Foreskin fibroblast (primary cell): ENCODE measurements at places on chromosomes 5 and 9.

DNA sequence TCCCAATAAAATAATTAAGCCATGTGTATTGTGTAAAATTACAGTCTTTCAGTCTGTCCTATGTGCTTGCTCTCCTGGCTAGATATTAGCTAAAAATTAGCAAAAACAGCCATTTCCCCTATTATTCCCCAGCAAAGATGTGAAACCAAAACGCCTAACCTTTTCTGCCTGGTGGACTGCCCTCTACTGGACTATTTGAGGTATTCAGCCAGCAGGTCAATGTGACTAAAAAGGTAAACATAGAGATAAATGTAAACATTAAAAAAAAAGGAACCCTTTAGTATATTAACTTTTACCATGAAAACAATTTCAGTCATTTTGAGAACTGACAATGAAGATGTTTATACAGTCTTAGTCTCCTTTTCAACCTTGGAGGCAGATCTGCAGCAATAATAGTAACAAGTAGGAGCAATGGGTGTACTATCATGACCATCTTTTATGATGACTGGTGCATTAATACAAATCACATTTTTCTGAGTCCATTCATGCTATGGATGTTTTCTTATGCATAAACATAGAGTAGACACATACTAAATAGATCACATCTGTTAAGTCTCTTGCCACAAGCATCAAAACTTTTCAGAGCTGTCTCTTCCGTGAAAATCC lies 10.1 kb downstream of the ATG12 start:
- no peak for DNase-seq

GRCh38 chr5:173420108-173420507 lies 91.9 kb upstream of the STC2 start:
- peak; percentile 62 for DNase-seq

DNA sequence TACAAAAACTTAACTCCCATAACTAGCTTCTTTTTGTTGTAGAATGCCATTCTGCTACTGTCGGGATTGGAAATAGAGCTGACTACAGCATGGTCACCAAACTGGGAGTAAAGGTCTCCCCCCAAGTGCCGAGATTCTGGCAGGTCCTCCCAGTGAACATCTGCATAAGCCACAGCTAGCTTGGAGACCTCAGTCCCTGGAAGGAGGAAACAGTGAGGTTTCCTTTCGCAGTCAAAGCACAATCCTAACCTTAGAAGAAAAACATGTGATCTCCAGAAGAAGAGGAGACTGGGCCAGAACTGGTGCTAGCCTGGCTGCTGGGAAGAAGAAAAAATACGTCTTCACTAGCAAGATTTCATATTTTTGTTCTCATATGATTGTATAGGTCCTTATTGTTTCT lies 127.4 kb downstream of the SCAMP1 start:
- no peak for DNase-seq

DNA sequence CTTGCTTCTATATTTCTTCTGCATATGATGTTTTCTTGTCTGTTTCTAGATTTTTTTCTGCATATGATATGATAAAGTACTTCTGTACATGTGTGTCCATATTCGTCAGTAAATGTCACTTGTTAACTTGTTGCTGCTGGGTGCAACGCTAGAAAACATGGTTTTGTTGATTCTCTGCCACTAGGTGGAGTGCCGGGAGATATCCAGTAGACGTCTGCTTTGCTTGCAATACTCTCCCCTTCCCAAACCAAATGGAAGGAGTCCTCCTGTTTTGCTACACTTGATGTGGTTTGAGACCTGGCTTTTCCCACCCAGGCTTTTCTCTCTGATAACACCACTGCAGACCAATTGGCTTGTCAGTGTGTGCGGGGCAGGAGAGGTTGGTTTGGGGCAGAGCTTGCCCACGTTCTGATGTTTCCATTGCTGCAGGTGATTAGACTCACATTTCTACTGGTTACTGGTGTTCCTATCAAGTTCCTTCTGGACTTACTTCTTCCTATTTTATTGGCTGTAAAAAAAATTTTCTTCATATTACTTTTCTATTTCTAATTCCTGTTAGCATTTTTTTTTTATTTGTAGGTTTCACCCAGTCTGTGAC lies 900.0 kb upstream of the CDH10 start:
- DNase-seq, result no peak

DNA sequence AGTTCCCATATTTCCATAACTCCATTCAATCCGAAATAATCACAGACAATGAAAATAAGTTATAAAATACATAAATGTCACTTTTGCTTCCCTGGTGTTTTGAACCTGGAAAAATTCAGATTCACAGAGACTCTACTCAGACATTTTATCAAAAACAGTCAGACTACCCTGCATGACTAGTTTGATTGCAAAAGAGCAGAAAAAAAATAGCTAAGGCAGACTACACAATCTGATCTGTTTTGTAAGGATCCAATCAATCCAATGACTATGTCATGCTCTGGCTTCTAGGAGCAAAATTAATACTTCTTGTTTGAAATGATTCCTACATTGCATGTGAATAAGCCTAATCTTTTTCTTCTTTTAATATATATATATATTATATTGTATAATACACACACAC lies 1262.6 kb downstream of the EFNA5 start:
- no peak for DNase-seq

DNA sequence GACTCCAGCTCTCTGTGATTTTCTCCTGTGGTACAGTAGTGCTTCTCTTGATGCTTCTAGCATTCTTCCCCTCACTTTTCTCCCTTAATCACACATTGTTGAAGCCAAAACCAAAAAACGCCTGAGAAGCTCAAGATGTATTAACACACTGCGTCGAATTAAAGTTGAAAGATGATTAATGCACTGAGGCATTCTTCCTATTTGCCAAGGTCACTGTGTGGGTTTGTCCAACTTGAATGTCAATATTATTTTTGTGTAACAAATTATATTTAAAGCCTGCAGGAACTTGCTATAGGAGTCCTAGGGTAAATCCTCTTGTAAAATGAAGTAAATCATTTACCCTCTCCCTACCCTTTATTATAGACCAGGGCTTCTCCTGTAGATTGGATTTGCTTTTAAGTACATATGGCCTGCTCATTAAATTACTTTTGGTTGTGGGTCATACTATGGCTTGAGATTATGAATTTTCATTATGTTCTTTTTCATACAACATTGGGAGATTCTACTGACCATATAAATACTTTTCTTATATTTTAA lies 68.1 kb downstream of the GDA start:
- no peak for DNase-seq

- peak; percentile 57 for DNase-seq
Measured at GRCh38 chr5:17024686-17025180, 88.6 kb upstream of the MYO10 start.

DNA sequence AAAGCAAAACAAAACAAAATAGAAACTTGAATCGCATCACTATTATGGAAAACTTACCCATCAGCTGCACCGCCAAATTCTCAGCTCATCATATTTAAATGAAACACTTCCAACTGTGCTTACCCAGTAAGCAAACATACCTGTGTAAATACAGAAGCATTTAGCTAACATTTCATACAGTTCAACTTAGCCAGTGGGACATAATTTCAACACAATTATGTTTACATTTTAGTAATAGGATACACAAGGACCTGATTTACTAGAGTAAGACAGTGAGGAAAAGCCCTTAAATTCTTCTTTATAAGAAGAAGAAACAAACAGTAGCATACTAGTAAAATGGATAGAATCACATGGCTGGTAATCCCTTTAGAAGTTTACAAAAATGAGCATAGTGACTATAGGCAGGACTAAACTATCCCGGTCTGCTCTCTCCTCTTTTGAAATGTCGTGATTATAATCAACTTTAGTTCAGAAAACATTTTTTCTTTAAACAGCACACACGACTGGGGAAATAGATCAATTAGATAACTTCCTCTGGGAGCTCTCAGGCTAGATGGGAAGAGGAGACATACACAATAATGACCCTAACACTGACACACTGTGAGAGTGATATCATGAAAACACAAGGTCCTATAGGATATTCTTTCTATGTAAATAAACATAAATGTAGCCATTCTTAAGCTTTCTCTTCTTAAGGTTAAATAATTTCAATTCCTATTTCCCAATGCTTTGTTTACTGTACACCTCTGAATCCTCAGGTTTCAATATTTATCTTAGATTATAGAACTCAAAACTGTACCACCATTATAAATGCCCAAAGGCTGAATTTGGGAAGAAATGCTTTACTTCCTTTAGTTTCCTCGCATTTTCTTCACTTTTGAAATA lies 15.9 kb upstream of the CDC20B start:
- DNase-seq, result no peak

- DNase-seq, result no peak
Measured at GRCh38 chr5:56947052-56947451, 4.9 kb downstream of the MIER3 start.

- DNase-seq, result peak; percentile 78
Measured at GRCh38 chr5:61999371-61999770, 306.6 kb upstream of the KIF2A start.

- no peak for DNase-seq
Measured at GRCh38 chr5:75374394-75374814, 37.4 kb downstream of the HMGCR start.

GRCh38 chr5:97041239-97041638 lies 101.2 kb downstream of the LIX1 start:
- no peak for DNase-seq

GRCh38 chr9:18473652-18474279 lies at the start of gene ADAMTSL1:
TSS of gene ADAMTSL1 (plus strand) at chr9:18474153. CDS start at chr9:18474233, 80 bp downstream.
- peak; percentile 89 for DNase-seq

DNA sequence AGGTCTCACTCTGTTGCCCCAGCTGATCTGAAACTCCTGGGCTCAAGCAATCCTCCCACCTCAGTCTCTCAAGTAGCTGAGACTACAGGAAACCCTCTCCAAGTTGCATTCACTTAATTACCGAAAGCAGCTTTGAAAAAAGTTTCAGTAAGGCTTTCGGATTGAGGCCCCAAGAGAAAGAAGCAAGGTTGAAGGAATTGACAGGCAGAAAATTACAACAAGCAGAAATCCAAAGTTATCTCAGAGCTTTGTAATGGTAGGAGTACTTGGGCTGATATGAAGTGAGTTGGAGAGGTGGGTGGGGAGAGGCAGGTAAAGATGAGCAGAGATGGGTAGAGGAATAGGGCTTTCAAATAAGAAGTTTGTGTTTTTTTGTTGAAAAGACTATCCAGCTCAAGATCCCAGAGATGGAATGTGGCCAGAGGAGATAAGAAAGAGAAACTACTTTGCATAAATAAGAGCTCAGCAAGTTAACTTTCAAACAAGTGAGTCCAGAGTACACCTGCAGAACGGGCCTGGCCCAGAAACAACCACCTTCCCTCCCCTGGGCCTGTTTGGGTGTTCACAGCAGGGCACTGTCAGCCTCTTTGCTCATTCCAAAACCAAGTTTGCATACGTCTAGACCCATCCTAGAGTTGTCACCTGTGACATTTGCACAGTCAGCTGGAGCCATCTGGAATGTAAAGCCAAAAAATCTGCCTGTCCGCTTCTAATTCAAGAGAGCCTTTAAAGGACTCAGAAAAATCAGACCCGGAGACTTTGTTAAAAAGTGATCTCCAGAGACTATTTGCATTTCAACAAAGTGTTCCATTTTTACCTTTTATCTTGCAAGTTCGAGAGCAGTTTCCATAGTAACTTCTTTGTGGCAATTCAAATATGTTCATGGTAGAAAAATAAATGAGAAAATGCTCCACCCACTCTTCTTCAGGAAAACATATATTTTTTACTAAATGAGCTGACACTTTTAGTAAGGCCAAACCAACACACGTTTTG lies 2.2 kb upstream of the CLINT1 start:
- DNase-seq, result no peak

DNA sequence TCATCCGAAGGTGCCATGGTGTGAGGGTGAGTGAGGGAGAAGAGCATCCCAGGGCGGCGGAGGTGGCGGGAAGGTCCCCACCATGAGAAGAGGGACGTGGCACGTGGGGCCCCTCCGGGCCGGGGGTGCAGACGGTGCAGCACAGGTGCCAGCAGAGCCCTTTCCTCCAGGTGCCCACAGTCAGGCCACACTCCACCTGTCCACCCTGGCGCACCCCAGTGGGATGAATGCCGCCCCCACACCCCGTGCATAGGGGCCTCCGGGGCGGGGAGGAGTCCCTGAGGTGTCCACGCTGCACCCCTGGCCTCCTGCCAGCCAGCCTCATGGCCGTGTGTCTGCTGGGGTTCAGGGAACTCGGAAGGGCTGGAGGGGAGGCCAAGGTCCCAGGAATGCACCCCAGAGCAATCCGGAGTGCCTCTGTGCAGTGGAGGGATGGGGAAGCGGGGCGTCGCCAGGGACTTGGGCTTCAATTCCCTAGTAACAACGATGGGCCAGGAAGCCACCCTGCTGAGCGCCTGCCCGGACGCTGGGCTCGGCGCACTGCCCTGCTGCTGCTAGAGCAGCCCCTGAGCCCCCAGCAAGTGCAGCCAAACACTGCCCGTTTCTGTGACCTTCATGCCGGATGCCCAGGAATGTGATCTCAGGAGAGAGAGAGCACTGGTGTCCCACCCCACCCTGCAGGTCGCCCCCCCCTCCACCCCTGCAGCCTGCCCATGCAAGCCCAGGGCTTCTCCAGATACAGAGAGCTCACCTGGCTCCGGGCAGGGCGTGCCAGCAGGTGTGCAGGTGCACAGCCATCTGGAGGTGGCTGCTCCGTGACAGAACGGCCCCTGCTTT lies 8.8 kb upstream of the NACC2 start:
- no peak for DNase-seq

DNA sequence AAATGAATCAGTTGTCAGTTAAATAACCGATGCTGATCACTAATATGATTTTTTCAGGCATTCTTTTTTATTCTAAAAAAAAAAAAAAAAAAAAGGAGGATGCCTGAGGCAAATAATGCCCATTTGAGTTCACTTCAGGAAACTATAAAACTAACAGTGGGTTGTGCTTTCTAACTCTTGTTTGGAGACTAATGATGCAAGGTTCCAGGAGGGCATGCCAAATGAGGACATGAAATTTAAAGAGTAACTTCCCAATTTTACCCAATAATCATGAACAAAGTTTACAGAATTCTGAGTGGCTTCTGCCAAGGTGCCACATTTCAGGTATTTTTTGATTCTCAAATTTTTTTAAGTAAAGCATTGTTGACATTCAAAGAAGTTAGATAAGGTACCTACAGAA lies 41.0 kb downstream of the CEP120 start:
- DNase-seq, result no peak

DNA sequence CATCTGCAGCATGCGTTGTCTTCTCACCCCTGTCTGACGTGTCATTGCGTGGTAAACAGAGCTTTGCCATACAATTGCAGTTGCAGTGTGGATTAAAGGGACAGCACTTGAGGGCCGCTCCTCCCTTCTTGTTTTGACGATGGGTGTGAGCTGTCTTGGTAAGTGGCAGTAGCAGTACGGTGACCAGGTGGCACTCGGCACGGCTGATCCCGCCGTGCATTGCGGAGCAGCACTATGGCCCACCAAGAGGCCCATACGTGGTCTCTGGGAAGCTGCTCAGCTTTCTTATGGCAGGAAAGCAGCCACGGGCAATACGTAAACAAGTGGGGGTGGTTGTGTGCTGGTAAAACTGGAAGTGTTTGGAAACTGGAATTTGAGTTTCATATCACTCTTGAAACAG lies 25.1 kb downstream of the EHMT1 start:
- DNase-seq, result no peak

DNA sequence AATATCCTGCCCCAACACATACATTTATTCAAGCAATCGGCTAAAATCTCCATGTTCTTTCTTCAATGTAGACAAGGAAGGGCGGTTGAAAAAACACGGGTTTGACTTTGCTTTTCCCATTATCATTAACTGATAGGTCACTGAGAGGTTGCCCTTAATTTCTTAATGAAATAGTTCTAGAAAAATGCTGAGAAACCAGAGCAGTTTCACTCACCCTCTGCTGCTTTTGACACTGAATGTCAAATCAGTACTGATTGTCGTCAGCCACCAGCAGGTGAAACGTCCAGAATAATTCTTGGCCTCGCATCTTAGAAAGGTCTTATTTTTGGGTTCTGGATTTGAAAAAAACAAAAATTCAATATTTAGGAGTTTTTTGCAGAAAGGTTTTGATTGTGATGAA lies 8.1 kb downstream of the IL12B start:
- no peak for DNase-seq

GRCh38 chr5:88718736-88719135 lies 164.2 kb downstream of the MEF2C start:
- DNase-seq, result no peak
